ACHN (cell line): ENCODE measurements at places on chromosomes 1 and 21.
A peak's percentile ranks its signal among the peaks of the same experiment; 100 is the strongest.

GRCh38 chr1:60848583-60849188 is 233.7 kb upstream of the NFIA start:
- DNase-seq: peak; percentile 37

DNA sequence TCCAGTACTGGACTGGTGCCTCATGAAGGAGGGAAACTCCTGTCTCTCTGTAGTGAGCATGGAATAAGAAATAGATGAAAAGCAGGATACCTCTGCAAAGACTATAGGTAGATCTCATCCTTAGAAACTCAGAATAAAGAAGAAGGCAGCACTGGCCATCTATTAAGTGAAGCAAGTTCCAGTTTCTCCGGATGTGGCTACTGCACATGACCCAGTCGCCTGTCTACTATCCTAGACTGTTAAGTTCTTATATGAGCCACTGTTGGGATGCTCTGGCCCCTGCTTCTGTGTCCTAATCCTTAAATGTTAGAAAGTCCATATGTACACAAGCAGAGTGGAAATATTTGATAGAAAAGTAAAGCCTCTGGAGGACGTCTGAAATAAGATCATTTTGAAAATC is 2.2 kb downstream of the FASLG start:
- no peak for DNase-seq

DNA sequence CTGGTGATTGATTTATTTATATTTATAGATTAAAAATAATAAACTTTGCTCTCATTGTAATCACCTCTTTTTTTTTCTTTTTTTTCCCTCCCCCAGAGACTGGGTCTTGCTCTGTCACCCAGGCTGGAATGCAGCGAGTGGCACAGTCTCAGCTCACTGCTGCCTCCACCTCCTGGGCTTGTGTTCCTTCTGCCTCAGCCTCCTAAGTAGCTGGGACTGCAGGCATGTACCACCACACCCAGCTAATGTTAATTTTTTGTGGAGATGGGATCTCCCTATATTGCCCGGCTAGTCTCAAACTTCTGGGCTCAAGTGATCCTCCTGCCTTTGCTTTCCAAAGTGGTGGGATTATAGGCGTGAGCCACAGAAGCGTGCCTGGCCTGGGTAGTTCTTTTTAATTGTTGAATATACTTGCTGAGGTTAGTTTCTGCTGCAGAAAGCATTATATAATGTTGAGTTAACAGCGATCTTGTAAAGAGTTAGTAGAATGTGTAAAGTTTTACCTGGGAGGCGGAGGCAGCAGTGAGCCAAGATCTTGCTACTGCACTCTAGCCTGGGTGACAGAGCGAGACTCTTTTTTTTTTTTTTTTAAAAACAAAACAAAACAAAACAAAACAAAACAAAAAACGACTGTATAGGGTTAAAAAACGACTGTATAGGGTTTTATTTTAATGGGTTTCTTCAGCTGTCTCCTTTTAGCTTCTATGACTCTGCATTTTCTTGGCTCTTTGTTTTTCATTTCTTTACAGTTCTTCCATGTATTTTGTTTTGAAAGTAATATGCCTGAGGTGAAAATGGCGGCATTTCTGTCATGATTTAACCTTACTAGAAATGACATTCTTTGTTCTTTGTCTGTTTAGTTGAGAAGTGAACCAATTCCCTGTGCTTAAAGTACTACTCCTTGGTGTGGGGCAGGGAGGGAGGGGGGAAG is 82.7 kb downstream of the CAMTA1 start:
- peak; percentile 24 for DNase-seq

DNA sequence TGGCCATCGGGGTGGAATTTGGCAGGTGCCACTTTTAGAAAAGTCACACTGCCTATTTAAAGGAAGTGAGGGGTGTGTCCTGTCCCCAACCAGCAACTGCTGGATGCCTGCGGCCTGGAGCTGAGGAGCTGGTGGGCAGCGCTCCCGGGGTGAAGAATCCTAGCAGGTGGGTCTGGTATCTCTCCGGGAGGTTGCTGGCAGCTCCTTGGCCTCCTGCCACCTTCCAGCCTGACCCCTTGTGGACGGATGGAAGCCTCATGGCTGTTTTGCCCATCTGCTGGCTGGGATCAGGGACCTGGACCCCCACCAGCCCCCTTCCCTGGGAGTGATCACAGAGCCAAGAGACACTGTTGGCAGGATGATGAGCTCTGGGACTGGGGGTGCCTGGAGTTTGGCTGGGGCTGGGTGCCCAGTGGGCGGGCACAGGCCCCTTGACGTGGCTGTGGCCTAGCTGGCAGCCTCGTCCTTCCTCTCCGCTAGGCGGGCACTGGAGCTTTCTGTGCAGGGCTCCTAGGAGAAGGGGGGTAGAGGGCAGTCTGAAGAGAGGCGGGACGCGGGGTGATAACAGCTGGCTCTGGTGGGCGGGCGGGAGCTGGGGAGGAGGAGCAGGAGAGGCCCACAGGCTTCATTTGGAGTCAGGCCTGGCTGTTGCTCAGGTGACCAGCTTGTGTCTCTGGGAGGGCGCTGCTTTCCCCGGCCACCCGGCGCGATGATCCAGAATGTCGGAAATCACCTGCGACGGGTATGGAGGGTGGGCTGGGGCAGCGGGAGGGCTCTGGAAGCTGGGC is at the start of gene ACOT11:
Gene ACOT11, plus strand, starts transcription at position 628 of the 788 bp plus-strand sequence. Its CDS starts 82 bp downstream, at position 710.
- DNase-seq: peak; percentile 87

DNA sequence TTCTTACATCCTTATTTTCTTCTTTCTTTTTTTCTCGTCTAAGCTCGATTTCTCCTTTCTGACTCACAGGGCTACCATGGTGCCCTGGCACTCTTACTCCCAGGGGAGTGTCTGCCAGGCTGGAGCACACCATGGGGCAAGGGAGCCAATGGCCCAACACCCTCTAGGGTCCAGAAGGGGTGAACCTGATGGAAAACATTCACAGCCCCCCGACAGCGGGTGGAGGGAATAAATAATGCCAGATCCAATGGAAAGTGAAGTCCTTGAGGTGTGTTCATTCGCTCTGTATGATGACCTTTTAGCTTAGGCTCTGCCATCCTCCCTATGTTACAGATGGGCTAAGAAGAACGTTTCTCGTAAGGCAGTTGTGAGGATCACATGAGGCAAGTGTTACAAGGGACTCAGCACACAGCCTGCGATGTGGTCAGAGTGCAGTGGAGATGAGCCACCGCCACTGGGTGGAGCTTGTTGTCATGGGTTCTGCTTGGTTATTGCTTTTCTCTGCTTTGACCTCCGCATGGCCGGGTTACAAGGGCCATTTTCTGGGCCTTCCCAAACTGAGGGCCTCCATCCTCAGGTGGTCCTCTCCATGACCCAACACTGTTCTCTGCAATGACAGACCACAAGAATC is 3.5 kb upstream of the FCMR start:
- DNase-seq: no peak

- DNase-seq: no peak
Observed at GRCh38 chr1:202710070-202711045, at the start of gene SYT2. SYT2 (minus strand) TSS chr1:202710454; CDS start chr1:202605772, 104,682 bp downstream.

- DNase-seq: no peak
Observed at GRCh38 chr1:205497351-205497750, 7.1 kb upstream of the CDK18 start.

- no peak for DNase-seq
Observed at GRCh38 chr1:106960412-106960811, 96.1 kb upstream of the PRMT6 start.

DNA sequence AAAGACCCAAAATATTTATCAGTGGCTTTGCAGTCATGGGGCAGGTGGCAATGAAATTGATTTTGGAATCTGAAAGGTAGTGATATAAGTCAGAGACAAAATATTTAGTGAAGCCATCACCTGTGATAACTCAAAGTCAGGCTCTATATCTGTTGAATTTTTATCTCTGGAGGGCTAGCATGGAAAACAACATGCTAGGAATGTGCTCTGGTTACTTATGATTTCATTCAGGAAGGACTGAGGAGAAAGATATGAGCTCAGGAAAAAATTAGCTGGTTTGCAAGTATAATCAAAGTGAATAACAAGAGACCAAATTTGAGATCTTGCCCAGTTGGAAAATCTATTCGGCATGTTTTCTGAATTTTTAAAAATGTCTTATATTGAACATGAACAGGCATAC is 364.6 kb upstream of the LRRC7 start:
- DNase-seq: no peak

DNA sequence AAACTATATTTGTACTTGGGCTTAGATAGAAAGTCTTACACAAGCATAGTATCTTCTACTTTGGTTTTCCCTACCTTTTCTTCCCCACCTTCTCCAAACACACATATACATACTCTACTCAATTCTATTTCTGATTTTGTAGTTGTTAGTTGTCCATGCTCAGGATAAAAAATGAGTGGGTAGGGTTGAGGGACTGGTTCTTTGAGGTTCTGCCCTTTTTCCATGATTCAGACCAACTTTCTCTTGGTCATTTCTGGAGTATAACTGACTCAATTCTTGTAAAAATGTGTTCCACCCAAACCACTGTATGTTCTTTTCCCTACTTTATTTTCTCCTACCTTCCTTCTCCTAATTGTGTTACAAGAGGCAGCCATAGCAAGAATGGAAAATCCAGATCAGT is 3.3 kb downstream of the CFAP126 start:
- no peak for DNase-seq

DNA sequence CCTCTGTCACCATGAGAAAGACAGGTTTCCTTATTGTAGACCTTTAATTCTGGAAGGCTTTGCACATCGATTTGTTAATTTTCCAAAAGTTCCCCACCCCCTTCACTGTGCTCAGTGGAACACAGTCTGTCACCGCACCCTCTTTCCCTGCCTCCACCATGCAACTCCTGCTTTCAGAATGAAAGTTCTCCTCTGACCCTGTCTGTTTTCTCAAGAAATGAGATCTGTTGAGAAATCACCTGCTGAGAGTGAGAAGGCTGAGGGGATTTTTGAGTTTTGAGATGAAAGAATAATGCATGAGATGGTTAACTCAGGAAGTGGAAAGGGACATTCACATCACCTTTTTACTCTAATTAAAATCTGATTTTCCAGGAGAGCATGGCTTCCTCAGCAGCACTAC is 99.6 kb downstream of the CYYR1 start:
- DNase-seq: no peak

DNA sequence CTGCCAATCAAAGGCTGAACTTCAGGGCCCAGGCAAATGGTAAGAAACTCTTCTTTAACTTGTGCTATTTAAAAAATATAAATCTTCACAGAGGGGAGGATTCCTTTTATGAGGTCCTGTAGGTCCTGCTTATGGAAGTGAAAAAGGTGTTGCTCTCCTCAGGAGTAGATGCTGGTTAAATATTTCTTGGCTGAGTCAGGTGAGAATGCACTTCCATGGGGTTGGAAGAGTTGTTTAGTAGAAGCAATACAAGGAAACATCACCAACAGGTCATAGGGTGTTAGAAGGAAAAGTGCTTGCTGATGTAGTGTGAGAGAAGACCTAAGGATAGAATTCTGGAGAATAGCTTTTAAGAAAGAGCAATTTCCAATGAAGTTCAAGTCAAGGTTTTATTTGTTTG is 42.2 kb upstream of the ATP1A1 start:
- DNase-seq: no peak

GRCh38 chr1:155167166-155168104 is 5.7 kb downstream of the KRTCAP2 start:
- DNase-seq: peak; percentile 89

DNA sequence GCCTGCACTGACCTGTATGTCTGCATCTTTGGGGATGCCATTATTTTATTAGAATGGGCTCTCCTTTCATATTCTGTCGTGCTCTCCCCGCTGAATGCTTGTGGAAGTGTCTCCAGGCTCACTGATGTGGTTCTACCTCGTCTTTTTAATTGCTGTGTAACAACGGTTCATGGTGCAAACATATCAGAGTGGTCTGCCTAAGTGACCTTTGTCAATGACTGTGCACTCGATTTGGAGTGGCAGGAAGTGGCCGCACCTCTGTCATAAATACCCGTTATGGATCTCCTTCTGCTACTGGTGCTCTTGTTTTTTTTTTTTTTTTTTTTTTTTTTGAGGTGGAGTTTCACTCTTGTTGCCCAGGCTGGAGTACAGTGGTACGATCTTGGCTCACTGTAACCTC is 38.3 kb downstream of the SPSB1 start:
- DNase-seq: no peak

- DNase-seq: no peak
Observed at GRCh38 chr1:243299069-243299468, 43.2 kb downstream of the SDCCAG8 start.

- DNase-seq: no peak
Observed at GRCh38 chr21:28485301-28486022, 507.2 kb downstream of the LTN1 start.

- DNase-seq: peak; percentile 59
Observed at GRCh38 chr1:206979379-206980043, 9.3 kb upstream of the FCAMR start.

DNA sequence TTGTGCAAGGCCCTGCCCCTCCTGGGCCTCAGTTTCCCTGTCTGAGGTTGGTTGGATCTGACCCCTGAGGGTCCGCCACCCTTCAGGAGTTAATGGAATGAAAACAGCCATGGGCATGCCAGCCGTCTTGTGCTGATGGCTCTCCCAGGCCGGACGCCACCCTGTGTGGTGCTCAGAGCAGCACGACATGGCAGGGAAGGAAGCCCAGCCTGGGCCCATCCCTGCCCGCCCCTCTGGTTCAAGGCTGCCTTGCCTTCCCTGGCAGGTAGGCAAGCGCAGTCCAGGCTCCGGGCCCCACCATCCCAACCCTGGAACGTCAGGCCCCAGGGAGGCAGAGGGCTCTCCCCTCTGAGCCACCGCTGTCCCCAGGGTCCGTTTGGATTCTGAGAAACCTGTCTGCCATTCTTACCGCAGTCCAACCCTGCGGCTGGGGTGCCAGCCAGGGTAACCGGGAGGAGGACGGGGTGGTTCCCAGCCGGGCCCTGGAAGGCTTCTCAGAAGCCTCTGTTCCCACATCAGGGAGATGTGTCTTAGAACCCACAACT is 108.5 kb upstream of the IFFO2 start:
- no peak for DNase-seq

GRCh38 chr1:32215629-32216480 is 6.3 kb downstream of the TMEM234 start:
- DNase-seq: peak; percentile 67

GRCh38 chr1:227234998-227235405 is 83.3 kb downstream of the CDC42BPA start:
- peak; percentile 90 for DNase-seq

- DNase-seq: no peak
Observed at GRCh38 chr1:228064741-228065542, 17.6 kb upstream of the ARF1 start.

- peak; percentile 21 for DNase-seq
Observed at GRCh38 chr1:59672851-59673572, 141.7 kb upstream of the HOOK1 start.

- DNase-seq: no peak
Observed at GRCh38 chr1:66439031-66439740, 94.8 kb upstream of the SGIP1 start.

- no peak for DNase-seq
Observed at GRCh38 chr1:48617252-48617651, 145.2 kb upstream of the SPATA6 start.

DNA sequence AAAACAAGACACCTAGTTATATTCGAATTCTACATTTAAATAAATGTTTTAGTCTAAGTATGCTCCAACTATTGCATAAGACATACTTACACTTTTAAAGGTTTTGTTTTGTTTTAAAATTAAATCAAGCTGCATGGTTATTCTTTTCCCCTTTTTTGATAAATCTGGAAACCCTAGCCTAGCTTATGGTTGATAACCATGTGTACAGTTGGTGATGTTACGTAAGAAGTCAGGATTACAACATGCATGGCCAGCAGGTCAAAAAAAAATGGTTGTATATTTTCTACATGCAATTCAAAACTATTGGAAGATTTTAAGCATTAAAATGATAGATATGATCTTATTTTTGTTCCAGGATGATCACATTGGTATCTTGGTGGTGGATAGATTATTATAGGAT is 1600.6 kb downstream of the PLA2G4A start:
- no peak for DNase-seq
